ENCODE measurements at places on chromosomes 13 and 19.

DNA sequence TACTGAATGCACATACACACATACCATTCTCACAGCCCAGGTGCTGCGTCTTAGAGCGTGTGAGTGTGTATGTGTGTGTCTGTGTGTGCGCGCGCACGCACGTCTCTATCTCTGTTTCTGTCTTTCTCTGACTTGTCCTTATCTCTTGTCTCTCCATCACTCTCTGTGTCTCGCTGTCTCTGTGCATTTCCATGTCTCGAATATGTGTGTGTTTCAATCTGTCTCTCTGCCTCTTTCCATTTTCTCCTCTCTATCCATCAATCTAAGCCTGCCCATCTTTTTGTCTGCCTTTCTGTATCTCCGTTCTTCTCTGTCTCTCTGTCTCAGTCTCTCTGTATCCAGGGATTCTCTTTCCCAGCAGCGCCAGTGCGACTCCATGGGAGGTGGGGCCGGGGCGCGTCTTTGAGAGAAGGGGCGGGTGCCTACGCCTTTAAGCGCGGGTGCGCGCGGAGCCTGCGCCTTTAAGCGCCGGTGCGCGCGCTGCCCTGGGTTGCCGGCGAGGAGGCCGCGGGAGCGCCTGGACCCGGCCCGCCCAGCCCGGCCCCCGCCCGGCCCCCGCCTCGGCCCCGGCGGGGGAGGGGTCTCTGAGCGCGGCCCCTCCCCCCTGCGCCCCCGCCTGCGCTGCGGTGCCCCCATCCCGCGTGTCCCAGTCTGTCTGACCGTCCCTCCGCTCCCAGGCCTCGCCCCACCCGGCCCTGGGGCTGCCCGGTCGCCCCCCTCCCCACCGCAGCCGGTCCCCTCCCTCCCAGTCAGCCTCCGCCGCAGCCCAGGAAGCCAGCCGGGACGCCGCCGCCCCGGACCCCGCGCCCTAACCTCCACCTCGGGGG is at the start of gene LRFN3:
LRFN3 (plus strand) TSS at position 464 of the 827 bp plus-strand sequence. CDS start 3,052 bp downstream, outside the sequence.
- DNase-seq: peak; percentile 50

DNA sequence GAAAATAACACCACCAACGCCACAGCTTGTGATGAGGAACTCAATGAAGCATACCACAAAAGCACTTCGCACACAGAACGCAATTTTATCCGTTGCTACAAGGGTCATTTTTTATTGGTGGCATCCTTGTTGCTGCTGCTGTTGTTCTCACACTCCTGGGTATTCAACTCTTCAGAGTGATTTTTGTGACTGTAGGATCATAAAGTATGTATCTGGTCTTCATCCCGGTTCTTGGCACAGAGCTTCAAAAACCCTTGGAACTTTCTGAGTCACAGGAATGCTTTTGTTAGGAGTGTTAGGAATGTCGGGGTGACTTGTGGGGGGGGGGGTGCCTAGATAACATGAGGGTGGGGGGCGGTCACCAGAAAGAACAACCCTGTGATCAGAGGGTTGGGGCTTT is 108.4 kb downstream of the ZNF557 start:
- no peak for DNase-seq

DNA sequence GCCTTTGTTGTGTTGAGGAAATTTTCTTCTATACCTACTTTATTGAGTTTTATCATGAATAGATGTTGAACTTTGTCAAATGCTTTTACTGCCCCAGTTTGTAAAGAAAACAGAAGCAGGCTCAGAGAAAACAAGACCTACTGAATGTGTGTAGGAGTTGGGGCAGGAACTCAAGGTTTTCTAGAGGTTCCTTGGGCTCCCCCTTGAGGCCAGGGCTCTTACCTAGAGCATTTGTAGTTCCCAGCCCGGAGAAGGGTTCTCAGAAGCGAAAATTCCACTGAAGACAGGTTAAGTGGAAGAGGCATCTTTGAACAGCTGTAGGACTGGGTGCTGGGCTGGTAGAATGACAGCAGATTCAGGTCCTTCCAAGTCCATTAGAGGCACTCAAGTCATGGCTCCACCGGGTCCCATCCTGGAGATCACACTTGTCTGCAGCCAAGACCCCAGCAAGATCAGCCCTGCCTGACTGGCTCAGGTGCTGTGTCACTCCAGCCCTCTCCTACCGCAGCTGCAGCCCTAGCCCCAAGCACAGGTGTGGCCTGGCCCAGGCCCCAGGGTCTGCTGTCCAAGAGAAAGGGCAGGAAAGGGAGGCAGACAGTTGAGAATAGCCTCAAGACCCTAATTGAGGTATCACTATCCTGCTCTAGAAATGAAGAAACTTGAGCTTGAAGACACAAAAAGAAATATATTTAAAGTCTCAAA is 425.5 kb downstream of the PCDH20 start:
- no peak for DNase-seq

DNA sequence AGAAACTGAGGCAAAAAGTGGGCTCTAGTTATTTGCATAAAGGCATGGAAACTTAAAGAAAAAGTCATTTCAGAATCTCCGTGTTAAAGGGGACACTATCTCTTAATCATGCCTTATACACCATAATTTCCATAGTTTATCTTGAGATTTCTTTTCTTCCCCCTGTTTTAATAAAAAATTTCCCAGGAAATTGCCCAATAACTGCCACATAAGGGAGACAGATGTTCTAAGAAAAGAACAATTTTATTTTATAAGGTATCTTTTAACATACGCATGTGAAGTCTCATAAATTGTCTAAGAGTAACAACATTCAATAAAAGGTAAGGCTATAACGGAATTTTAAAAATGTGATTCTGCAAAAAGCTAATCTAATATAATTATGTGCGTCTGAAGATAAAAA is 371.3 kb downstream of the IRS2 start:
- no peak for DNase-seq

- DNase-seq: no peak
Observed at GRCh38 chr19:8321986-8322637, 816 bp downstream of the RPS28 start.

GRCh38 chr13:90201676-90202460 is 1145.6 kb upstream of the MIR17HG start:
- no peak for DNase-seq

GRCh38 chr13:61410669-61411297 is 4.9 kb downstream of the PCDH20 start:
- DNase-seq: no peak

DNA sequence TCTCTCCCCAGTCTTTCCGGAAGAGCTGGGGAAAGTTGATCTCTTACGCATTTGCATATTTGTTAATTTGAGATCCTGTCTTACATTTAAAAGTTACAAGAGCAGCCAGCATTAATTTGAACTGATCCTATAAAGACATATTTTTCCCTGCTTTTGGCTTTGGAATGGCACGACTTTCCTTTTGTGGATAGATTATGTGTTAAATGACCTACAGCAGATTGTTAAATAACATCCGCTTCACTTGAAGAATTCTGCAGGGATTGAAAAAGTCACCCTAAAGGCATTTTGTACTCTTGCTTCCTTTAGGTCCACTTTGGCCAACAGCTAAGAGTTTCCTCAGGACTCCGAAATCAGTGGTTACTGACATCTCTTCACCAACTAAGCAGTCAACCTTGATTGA is 334.0 kb downstream of the TBC1D4 start:
- no peak for DNase-seq

DNA sequence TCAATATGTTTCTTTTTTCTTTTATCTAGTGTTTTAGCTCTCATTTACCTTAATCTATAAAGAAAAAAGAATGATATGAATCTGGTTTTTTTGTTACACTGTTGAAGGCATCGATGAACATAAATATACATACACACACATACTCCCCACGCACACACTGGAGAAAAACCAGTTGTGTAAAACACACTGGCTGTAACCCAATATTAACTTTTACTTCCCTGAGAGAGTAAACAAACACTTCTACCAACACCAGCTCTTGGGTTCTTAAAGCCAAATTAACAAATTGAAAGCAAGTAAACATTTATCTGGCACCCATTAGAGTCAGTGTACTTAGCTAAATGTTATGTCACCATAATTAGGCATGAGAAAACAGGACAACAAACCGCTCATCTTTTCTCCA is 145.7 kb downstream of the ABCC4 start:
- DNase-seq: no peak

DNA sequence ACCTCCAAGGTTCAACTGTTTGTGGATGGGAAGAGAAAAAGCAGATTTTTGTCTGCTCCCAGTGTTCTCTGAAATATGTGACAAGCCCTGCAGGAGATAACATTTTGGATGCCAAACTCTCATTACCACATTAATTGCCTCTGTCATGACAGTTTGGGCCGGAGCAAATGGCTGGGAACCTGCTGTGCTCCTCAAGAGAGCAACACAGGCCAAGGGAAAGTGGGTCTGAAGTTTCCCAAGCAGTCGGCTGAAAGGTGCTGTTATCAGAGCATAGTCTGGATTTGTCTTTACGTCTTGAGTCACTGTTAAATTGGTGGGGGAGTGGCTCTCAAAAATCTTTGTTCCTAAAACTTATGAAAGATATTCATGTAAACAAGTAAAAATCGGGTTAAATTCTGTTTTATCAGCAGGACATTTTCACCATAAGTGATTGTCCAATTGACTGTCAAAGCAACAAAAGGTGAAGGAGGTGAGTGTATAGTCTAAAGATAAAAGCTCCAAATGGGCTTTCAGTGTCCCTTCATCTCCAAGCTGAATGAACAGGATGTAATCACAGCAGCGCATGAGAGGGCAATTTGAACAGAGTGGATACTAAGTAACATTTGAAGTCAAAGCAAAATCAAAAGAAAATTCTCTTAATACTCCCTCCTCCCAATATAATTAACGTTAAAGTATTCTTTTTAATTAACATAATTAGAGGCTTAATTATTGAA is 844.8 kb downstream of the PCDH17 start:
- no peak for DNase-seq

GRCh38 chr19:16367261-16367683 is 42.6 kb downstream of the KLF2 start:
- DNase-seq: no peak

GRCh38 chr13:76885203-76886004 is 801 bp downstream of the KCTD12 start:
- no peak for DNase-seq

- DNase-seq: no peak
Observed at GRCh38 chr13:94479616-94480015, at the start of gene DCT. TSS of gene DCT (minus strand) at chr13:94479682. CDS start at chr13:94479255, 427 bp downstream.

- no peak for DNase-seq
Observed at GRCh38 chr19:47509973-47510372, 4.9 kb downstream of the NAPA start.

- DNase-seq: no peak
Observed at GRCh38 chr13:73131247-73131646, 72.4 kb downstream of the KLF5 start.

DNA sequence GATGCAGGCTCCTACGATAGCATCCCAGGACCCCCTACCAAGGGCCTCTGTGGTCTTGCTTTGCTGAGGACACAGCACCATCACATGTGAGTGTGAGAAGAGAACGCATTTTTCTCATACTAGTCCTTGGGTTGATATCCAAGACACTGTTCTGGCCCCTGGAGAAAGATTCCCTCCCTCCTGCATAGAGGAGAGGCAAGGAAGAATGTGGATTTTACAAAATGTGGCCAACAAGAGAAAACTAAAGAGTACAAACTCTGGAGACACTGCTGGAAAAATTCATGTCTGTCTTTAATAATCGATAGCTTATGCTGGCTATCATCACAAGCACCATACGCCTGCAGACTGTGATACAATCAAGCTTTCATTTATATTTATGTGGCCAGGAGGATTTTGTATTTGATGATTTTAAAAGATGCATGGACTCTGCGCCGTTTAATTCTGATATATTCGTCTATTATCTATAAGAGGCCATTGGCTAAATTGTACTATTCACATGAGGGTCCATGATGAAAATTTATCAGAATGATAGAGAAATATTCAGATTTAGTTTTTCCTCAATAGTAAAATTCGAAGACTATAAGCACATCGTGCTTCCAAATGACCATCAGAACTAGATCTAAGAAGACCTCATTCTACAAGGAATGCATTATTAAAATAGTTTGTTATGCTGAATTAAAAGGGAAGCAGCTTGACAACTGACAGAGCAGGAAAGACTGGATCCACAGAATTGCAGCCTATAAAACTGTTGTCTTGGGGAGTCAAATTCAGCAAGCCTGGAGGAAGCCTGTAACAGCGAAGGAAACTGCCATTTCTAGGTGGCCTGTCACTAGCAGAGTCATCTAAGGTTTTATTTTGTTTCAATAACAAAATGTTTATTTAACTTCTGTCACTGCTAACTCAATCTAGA is 578.7 kb downstream of the DIAPH3 start:
- no peak for DNase-seq

DNA sequence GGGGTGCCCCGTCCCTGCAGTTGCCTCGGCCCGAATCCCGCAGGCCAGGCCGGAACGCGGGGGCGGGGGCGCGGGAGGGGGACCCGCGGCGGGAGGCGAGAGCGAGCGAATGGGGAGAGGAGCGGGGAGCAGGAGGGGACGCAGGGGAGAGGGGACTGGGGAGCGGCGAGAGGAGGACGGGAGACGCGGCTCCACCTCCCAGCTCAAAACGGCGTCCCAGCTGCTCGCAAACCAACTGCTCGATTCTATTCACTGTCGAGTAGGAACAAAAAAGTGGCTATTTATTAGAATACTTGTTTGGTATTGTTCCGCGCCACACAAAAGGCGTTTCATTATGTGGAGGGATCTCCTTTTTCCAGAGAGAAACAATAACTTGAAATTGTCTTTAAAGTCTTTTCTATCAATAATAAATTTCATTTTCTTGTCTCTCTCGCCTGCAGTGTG is 10.6 kb upstream of the SOX1 start:
- DNase-seq: no peak

- no peak for DNase-seq
Observed at GRCh38 chr13:32889986-32890565, 126.1 kb upstream of the KL start.

GRCh38 chr13:100440751-100441425 is 147.7 kb downstream of the GGACT start:
- DNase-seq: peak; percentile 33

GRCh38 chr13:67148161-67148571 is 82.0 kb downstream of the PCDH9 start:
- peak; percentile 0 for DNase-seq

DNA sequence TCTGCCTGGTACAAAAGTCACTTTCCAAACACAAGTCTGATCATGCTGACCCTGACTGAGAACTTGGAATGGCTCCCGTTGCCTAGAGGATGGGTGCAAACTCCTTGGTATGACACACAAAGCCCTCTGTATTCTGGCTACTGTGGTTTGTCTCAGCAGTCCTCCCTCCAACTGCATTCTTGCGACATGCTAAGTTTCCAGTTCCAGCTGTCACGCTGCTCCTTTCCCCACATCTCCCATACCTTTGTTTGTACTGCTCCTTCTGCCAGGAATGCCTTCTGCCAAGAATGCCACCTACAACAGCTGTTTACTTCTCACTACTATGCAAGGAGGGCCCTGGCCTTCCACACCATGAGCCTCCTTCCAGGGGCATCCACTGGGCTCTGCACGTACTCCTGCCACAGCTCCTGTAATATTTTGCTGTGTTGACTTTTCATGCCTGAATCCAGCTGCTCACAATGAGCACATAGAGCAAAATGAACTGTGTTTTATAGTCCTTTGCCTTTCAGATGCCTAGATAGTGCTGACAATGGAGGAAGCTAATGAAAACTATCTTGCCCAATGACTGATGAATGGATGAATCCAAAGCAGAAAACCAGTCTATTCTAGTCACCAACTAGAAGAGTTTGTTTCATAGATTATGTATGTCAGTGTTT is 543.7 kb downstream of the EFNB2 start:
- DNase-seq: no peak
